ENCODE measurements at places on chromosomes 2 and 18.
A peak's percentile ranks its signal among the peaks of the same experiment; 100 is the strongest.

DNA sequence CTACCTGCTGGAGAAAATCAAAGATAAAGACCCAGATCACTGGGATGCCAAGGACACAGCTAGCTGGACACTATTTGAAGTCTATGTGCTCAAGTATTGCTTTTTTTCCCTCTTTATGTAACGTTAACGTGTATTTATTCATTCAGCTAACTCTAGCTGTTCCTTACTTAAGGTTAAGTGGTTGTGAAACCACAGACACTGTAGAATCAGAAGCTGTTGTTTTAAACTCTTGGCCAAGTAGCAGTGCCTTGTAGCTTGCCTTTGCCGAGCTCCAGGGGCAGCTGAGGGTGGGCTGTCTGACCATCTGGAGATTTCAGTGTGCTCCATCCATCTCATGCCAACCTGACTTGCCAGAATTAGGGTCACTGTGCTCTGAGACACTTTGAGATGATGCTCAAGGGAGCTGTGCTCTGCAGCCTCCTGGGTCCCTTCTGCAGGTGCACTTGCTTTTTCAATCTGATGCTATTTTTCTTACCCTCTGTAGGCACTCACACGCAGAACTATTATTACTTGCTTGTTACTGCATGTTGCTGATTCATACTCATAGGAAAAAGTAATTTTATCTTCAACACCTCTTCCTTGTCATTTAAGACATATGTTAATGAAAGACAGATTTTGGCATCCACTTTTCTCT is 116.2 kb downstream of the METTL8 start:
- no peak for DNase-seq

DNA sequence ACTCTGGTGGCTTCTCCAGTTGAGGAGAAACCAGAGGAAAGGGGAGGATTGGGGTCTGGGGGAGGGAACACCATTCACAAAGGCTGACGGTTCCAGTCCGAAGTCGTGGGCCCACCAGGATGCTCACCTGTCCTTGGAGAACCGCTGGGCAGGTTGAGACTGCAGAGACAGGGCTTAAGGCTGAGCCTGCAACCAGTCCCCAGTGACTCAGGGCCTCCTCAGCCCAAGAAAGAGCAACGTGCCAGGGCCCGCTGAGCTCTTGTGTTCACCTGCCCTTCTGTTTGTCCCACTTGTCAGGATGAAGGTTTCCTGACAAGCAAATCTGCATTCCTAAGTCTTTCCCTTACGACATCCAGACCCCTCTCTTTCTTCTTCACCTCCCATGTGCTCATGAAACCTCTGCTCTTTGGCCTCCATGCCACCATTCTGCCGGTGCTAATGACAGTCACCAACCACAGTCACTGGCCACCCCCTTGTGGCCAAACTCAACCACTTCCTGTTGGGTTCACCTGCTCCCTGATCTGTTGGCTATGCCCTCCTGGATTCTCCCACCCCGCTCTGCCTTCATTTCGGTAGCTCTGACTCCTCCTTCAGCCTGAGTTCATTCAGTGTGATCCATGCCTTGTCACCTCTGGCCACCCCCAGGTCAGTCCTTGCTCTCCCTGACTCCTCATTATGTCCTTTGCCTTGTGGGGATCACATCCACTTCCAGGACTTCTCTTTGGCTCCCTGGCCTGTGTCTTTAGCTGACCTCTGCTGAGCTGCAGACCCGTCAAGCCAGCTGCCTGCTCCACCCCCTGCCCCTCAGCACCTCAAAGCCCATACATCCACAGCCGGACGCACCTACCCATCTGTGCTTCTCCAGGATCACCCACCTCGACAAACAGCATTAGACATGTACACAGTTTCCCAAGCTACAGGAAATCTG is 17.6 kb downstream of the EMX1 start:
- DNase-seq: no peak

DNA sequence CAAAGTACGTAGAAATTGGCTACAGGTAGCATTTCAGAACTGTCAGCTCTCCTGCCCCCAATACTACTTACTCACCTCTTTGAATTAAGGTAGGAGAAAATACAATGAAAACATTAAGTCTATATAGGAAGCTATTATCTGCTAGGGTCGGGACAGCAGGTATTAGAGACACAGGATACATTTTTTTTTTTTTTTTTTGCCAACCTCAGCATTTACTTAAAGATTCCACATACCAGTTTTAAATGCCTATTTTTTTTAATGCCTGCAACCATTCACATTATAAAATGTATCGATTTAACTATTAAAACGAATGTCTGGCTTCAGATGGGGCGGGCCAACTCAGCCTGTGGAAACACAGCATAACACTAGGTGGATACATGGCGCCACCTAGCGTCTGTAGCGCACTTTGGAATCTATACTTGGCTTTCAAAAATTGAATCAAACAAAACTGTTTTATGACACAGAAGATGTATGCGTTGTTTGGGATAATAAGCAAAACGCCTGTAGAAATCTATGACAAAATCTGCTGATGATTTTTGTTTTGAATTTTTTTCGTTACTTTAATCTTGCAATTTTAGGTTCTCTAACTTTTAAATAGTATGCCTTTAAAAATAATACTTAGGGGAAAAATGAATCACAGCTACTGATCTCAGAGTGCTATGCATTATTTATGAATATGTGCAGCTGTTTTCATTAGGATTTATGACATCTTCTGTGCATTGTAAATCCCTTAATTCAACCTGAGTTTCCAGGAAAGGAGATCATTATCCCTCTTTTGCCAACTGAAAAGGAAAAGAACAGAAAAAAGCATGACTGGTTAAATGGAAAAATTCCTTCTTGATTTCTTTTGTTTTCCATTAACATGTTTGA is 261.0 kb downstream of the NYAP2 start:
- peak; percentile 66 for DNase-seq

GRCh38 chr2:99734236-99734635 is 244.4 kb upstream of the REV1 start:
- no peak for DNase-seq

DNA sequence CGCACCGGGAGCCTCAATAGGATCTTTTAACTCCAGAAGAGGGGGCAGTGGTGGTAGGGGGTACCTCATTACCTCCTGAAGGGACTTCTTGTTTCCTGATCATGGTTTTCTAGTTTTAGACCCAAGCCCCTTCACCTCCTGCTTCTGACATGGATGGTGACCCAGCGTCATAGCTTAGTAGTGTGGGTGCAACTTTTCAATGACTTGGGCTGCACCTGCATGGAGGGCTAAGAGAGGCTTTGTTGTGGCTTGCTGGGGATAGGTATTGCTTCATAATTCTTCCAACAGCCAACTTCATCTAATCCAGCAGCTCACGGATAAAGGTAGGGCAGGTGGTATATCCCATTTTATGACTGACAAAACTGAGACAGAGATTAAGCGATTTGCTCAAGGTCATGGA is 3.0 kb downstream of the SLC1A4 start:
- DNase-seq: no peak

GRCh38 chr2:30113617-30114293 is 33.1 kb upstream of the YPEL5 start:
- DNase-seq: no peak

GRCh38 chr2:128818704-128819491 is 500.2 kb upstream of the HS6ST1 start:
- no peak for DNase-seq

GRCh38 chr2:42169874-42170521 is 845 bp downstream of the EML4 start:
- DNase-seq: no peak

- DNase-seq: no peak
Observed at GRCh38 chr2:174979996-174980395, 25.2 kb downstream of the CHN1 start.

- DNase-seq: no peak
Observed at GRCh38 chr2:53952519-53952918, 18.3 kb downstream of the PSME4 start.

- DNase-seq: no peak
Observed at GRCh38 chr2:179655627-179656026, 205.8 kb downstream of the ZNF385B start.

DNA sequence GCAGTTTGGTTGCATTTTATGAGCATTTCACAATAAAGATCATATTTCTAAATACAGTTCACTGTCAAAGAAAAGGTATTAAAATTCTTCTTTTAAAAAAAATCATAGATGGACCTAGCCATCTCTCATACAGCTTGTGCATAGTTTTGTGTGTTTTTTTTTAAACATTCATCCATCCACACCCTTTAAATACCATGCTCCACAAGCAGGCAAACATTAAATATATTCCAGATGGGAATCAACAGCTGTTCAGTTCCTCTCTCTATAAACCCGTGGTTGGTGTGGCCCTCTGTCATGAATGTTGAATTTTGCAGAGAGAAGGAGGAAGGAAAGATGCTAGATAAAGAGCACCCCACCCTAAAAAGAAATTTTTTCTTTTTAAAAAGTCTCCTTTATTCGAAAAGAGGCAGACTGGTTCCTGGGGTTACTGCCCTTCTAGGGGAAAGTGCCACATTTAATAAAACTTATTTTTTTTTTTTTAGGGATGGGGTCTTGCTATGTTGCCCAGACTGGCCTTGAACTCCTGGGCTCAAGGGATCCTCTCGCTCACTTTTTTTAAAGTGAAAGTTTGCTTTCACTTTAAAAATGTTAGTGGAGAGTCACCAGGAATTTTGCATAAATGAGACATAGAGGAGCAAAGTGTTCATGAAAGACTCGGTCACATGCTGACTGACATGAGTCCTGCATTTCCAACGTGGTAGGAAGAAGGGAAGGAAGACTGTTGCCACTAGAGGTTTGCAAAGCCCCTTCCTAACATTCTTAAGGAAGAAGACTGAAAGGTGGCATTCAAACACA is 73.9 kb upstream of the LMAN1 start:
- DNase-seq: no peak

- DNase-seq: no peak
Observed at GRCh38 chr2:158718196-158718585, 76.9 kb upstream of the DAPL1 start.

- no peak for DNase-seq
Observed at GRCh38 chr2:129915303-129915840, 64.1 kb upstream of the RAB6C start.

All from hippocampal formation (tissue), 2 donors.